ENCODE measurements at places on chromosomes 16 and 17. TPM values are rescaled to one million over a fixed set of nuclear protein-coding genes. Genes with fewer than 3 reads are reported as not detected.

Gene SLC5A10
- 0.98 TPM for polyA plus RNA-seq

Gene CIAO3
- 28.9 TPM for polyA plus RNA-seq

Gene ZG16B
- 1.8 TPM for polyA plus RNA-seq

Gene CDK3
- polyA plus RNA-seq, result 15.0 TPM

Gene ZPBP2
- polyA plus RNA-seq, result 224 TPM

Gene ASB16
- 0.86 TPM for polyA plus RNA-seq

Gene MFSD6L
- 56.5 TPM for polyA plus RNA-seq

Gene KRT40
- polyA plus RNA-seq, result 0.45 TPM

DNA sequence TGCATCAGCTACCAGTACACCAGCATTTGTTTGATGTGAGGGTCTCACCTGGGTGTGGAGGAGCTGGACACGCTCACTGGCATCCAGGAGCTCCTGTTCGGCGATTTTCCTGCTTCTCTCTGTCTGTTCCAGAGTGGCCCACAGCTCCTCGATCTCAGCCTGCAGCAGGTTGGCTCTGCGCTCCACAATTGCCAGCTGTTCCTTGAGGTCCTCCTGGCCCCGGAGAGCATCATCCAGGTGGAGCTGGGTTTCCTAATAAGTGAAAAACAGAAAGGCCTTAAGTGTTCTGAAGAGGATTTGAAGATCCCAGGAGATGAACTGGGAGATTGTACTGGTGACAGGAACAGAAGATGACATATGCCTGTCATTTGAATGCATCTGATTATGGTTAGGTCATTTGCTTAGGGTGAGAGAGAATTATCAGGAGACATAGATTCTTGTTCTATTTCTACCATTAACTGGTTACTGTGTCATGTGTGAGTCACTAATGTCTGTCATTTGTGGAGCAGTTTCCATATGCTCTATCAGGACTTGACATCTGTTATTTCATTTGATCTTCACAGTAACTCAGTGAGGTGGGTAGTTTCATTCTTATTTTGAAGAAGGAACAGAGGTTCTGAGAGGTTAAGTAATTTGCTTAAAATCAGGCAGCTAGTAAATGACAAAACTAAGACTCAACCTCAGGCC lies 21.5 kb upstream of the MYH13 start:
- no peak overlapping the region for H3K4me3 ChIP-seq
- H3K27me3 ChIP-seq, result no peaks in the 10 kb centered on the region
- H3K27ac ChIP-seq, result no peak overlapping the region
- DNase-seq, result no peak

DNA sequence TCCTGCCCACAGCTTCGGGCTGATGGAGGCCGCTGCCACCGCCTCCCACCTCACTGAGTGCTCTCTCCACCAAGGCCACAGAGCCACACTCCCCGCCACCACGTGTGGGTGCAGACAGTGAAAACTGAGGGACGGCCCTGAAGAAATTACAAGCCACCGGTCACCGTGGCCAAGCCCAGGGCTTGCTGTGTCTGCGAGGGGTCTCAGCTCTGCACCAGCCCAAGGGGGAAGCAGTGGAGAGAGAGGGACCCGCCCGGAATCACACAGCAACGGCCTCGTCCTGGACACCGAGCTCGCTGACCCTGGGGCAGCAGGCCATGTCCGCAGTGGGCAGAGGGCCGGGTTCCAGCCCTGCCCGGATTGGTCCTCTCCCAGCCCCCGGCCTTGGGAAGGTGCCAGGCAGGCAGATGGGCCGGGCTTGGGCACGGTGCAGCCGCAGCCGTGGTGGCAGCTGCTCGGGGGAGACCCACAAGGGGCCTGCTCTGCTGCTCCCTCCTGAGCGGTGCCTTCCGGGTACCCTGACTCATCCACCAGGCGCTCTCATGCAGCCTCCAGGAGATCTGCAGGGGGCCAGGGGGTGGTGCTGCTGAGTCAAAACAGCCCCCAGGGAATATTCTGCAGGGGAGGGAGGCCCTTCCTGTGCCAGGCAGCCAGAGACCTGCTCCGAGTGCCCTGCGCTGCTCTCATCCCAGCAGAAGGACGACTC lies 52.0 kb downstream of the CBFA2T3 start:
- H3K27ac ChIP-seq, result no peak overlapping the region

GRCh38 chr16:19804538-19805323 lies 79.9 kb downstream of the GPRC5B start:
- no peak overlapping the region for H3K4me3 ChIP-seq
- no peaks in the 10 kb centered on the region for H3K36me3 ChIP-seq
- H3K27me3 ChIP-seq, result no peaks in the 10 kb centered on the region
- peaks cover 14% of the 10 kb centered on the region for H3K4me1 ChIP-seq

DNA sequence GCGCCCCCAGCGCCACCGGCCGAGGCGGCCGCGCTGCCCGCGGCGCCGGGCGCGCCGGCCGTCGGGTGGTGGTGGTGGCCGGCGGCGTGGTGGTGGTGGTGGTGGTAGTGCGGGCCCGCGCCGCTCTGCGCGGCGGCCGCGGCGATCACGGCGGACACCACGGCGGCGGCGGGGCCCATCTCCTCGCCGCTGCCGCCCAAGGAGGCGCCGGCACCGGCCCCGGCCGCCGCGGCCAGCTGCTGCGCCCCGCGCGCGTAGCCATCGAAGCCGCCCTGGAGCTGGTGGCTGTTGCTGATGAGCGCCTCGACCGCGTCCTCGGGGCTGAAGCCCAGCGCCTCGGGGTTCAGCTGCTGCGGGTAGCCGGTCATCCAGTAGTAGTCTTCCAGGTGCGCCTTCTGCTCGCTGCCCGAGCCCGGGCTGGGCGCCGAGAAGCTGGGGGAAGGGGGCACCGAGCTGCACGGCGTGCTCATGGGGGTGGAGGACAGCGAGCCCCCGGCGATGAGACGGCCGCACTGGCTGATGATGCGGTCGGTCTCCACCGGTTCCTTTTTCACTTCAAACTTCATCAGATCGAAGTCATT lies 1.2 kb downstream of the MAF start:
- peak overlapping the region; percentile 97 for H3K27ac ChIP-seq
- H3K4me1 ChIP-seq, result no peaks in the 10 kb centered on the region
- peak overlapping the region; percentile 97 for H3K4me3 ChIP-seq
- no peaks in the 10 kb centered on the region for H3K27me3 ChIP-seq
- no peak for DNase-seq

- no peak for DNase-seq
- no peak overlapping the region for H3K27ac ChIP-seq
- peaks cover 1% of the 10 kb centered on the region for H3K4me1 ChIP-seq
- no peaks in the 10 kb centered on the region for H3K36me3 ChIP-seq
- H3K4me3 ChIP-seq, result no peak overlapping the region
These were observed 16.0 kb upstream of the PABPN1L start for GRCh38 chr16:88882358-88883030.

Measured in testis (tissue), 5 donors.